ENCODE measurements at places on chromosomes 5 and 9. TPM values are rescaled to one million over a fixed set of nuclear protein-coding genes. Genes with fewer than 3 reads are reported as not detected.

Gene ZNF484
- 3.6 TPM for total RNA-seq

Gene CTNNA1
- total RNA-seq = 392 TPM

DNA sequence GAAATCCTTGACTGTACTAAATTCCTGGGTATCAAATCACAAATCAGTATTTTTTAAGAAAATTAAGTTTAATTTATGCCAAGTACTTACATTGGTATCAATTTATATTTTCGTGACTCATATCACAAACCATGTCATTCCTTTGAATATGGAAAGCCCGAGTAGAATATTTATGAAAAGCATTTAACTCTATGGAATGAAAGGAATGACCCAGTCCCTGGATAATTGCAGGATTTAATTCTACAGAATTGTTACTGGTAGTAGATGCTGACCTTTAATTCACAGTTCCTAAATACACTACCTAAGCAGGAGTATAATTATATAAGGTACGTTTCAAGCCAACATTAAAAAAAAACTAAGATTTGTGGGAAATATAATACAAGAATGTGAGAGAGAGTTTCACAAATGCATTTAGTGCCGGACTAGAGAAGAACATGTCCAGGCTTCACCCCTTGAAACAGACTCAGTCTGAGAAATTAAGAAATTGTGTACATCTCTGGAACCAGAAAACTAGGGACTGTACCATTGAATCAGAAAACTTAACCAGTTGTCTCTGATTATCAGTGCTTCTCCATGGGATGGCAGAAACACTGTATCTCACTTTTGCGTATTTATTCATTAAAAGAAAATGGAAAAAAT lies 28.5 kb upstream of the PLPPR1 start:
- no peak for DNase-seq

GRCh38 chr9:113602126-113603047 lies 138.9 kb downstream of the RGS3 start:
- DNase-seq = peak; percentile 71

DNA sequence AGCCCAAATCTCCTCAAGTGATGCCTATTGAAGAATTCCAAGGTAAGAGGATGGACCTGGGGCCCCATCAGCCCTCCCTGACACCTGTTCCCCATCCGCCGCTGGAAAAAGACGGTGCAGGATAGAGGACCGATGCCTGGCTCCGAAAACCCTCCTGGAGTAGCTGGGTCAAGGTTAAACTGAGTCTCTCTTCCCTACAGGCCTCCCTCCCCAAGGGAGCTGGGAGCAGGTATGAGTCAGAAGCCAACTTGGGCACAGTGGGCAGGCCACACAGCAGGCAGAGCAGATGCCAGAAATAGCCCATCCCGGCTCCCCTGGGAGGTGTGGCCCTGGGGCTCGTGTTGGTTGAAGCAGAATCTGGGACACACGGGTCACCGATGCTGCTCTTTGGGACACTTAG lies 75.6 kb downstream of the NTNG2 start:
- no peak for DNase-seq

- DNase-seq = no peak
Measured at GRCh38 chr5:59177644-59178043, 594.8 kb downstream of the RAB3C start.

GRCh38 chr9:89430995-89431394 lies 66.9 kb downstream of the SEMA4D start:
- no peak for DNase-seq

Measured in Caco-2 (cell line).